ENCODE measurements at places on chromosomes 5 and 9.

DNA sequence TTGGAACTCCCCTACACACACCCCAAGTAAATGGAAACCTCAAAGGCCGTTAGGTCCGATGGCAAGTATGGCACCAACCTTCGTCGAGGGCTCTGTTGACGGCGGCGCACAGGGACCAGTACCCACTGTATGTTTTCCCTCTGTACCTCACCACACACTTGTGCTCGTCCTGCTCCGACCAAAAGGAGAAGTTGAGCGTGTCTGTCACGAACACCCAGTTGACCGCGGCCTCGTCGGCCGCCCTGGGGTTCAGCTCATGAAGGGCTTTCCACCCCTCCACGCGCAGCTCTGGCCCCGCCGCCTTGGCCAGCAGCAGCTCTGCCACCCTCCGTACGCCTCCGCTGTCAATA is 24.0 kb downstream of the HNRNPK start:
- peak; percentile 34 for DNase-seq

GRCh38 chr5:123115020-123115419 is 26.0 kb downstream of the PRDM6 start:
- no peak for DNase-seq

DNA sequence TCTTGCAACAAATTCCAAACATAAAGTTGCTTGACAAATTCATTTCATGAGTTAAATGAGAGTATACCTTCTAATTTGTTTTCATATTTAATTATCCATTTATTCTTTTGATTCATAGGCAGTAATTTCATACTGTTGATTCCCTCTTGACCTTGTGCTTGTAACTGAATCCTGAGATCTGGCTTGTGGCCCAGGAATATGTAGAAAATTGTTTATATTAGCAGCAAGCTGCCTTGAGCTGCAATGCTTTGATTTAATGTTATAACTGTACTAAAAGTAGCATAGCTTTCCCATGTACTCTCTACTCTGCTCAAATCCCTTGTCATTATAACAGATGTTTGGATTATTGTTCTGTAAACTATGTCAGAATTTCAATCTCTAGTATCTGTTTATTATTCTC is 780.7 kb downstream of the NR2F1-AS1 start:
- no peak for DNase-seq

DNA sequence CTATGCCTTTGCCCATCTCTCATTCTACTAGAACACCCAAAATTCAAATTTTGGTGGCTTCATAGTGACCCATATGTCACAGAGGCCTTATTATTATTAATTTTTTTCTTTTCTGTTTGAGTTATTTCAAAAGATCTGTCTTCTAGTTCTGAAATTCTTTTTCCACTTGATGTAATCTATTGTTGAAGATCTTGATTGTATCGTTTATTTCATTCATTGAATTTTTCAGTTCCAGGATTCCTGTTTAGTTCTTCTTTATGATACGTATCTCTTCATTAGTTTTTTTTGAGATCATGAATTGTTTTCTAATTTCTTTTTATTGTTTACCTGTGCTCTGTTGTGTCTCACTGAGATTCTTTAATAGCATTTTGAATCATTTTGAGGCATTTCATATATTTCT is 24.6 kb upstream of the APBA1 start:
- DNase-seq, result no peak

DNA sequence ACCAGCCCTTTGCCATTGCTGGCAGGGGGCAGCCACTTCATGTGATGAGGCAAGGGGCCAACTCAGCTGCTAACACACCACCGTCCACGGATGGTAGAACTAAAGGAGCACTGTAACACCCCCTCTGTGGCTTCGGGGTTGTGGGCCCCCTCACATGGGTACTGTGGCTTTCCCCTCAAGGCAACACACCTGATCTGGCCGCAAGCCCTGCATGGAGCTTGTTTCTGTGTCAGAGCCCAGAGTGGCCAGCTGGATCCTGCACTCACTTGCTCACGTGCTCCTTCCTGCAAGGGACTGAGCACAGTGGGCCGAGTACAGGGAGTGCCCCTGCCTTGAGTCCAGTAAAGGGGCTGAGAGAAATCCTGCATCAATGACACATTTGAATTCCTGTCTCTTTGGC is 507.4 kb upstream of the SMC2 start:
- DNase-seq, result no peak

GRCh38 chr9:134487066-134487710 is 154.4 kb upstream of the COL5A1 start:
- DNase-seq, result no peak

DNA sequence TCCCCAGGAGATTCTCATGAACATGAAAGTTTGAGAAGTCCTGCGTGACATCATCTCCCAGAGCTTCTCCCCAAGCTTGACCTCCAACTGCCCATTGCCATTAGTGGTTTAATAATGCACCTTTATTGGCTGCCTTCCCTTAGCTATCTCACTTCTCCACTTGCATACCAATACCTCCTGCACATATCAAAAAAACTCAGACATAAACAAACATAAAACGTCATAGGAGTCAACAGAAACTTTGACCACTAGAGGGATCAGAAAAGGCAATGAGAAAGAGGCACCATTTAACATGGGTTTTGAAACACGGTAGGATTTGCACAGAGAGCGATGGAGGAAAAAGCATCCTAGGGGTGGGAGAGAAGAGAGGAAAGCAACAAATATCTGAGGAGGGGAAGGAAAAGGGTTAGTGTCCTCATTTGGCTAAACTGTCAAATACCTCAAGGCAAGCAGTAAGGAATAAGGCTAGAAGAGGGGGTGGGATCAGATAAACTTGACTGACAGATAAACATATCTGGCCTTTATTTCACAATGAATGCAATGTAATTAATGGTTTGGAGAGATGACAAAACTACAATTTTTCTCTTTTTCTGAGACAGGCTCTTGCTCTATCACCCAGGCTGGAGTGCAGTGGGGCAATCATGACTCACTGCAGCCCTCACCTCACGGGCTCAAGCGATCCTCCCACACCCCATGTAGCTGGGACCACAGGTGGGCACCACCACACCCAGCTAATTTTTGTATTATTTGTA is 27.0 kb downstream of the GNAQ start:
- DNase-seq, result no peak
